NCI-H2081 (cell line): ENCODE measurements at places on chromosomes 7 and 10.

- DNase-seq = no peak
These were observed 214.5 kb downstream of the TWIST1 start for GRCh38 chr7:18902892-18903291.

DNA sequence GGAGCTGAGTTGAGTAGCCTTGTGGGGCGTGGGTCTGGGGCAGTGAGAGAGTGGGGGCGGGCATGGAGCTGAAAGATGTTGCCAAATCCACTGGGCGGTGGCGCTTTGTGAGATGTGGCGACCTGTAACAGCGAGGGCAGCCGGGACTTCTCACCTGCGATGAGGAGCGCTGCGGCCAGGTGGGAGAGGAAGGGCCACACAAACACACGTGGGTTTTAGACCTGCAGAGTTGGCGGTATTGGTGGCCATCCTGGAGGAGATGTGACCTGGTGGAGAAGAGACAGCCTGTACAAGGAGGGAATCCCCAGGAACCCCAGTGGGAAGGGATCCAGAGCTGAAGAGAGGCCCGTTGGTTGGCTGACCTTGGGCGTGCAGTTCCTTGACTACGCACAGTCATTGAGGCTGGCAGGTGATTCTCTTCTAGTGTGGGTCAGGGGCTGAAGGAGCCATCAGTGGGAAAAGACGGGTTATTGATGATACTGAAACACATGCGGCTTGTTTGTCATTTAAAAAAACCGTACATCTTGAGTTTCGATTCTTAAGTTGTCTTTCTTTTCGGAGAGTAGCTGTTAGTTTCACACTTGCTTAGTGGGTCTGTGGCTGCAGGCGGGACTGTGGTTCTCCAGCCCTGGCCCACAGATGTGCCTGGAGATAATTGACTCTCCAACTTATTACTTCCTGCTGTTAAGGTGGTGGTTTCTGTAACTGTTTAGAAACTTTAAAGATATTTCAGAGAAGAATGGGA lies 2.4 kb downstream of the CHST12 start:
- DNase-seq = no peak

GRCh38 chr7:97373736-97374135 lies 256.2 kb downstream of the SDHAF3 start:
- DNase-seq = no peak

DNA sequence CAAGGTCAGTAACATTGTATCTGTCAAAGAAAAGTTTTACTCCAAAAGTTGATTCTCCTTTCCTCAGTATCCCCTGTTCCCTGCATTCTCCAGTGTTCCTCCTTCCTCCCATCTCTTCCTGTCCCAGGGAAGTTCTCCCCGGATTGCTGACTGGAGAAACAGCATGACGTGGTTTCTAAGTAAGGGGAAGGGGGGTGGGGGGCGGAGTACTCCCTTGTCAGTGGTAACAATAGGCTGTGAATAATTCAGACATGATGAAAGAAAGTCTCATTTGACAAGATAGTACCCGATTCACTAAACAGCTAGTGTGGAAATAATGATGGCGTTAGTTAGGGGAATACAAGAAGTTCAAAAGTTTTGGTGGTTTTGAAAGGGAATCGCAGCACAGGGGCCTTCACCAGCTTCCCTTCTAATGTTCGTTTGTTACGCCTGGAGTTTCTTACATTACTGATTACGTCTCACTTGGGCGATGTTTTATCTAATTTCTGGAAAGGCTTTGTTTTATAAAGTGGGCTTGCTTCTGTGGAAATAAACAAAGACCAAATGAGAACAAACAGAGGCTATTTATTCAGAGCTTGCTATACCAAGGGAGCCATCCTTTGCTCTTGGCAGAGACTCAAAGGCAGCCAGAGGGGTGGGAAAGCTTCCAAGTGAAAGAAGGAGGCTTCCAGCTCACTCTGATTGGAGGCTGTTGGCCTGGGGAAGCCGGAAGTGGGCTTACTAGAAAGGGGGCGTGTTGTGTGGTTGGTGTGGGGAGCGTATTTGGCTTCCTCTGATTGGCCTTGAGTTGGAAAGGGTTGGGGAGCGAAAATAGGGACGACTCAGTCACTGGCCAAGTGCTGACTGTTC lies 453.7 kb downstream of the SDK1 start:
- DNase-seq = peak; percentile 98

GRCh38 chr10:2244471-2244870 lies 507.1 kb upstream of the ADARB2 start:
- DNase-seq = no peak

GRCh38 chr10:71801361-71801760 lies 28.0 kb upstream of the VSIR start:
- DNase-seq = no peak

- peak; percentile 72 for DNase-seq
These were observed 299.8 kb downstream of the HGF start for GRCh38 chr7:81469869-81470723.

DNA sequence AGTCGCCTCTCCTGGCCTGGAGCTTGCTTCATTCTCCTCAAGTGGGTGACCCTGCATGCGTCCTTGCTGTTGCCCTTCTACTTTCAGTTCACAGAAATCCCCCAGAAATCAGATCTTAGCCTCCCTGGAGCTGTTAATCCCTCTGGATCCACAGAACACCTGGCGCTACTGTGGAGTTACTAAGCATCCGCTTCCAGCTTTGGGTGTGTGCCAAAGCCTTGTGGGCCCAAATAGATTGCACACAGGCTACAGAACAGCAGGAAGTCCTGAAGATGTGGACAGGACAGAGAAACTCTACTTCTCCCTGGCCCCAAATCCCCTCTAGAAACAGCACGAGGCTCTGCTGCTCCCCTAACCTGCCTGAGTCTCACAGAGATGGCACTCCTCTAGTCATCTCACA lies 36.6 kb upstream of the PDLIM1 start:
- DNase-seq = peak; percentile 85

- no peak for DNase-seq
These were observed 19.4 kb downstream of the CCDC126 start for GRCh38 chr7:23616593-23616992.

- no peak for DNase-seq
These were observed 320.3 kb downstream of the SFMBT2 start for GRCh38 chr10:7090529-7090928.

- DNase-seq = no peak
These were observed 403.7 kb downstream of the GALNT17 start for GRCh38 chr7:71535616-71536015.

- no peak for DNase-seq
These were observed 18.7 kb downstream of the HERPUD2 start for GRCh38 chr7:35676211-35676610.

DNA sequence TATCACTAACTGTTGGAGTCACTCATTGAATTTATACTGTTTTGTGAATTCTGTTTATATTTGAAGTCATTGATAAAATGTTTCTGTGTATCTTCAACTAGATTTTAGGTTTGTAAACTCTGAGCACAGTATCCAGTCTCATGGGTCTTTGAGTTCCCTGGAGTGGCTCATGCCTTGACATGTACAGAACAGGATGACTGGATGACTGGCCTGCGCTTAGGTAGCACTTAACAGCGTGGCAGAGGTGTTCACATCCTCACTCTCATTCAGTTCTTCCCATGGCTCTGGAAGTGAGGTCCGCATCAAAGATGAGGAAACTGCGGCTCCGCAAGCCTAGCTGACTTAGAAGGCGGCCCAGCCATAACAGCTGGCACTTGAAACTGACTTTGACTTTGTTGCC lies 576.9 kb downstream of the SUGCT start:
- no peak for DNase-seq

GRCh38 chr7:80640846-80641245 lies 2.4 kb downstream of the CD36 start:
- DNase-seq = no peak

DNA sequence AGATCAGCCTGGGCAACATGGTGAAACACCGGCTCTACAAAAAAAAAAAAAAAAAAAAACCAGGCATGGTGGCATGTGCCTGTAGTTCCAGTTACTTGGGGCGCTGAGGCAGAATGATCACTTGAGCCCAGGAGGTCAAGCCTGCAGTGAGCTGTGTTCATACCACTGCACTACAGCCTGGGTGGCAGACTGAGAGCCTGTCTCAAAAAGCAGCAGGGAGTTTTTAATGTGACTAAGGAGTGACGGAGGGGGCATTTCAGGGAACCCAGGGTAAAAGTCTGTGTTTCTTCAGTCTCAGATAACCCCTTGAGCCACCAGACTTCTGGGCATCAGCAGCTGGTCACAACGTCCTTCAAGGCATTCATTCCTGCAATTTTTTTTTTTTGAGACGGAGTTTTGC lies 2.2 kb upstream of the C10orf95 start:
- DNase-seq = no peak

- no peak for DNase-seq
These were observed 637.7 kb downstream of the ZNF716 start for GRCh38 chr7:58087536-58088190.

- peak; percentile 91 for DNase-seq
These were observed 36.2 kb downstream of the FKBP6 start for GRCh38 chr7:73364006-73364728.

DNA sequence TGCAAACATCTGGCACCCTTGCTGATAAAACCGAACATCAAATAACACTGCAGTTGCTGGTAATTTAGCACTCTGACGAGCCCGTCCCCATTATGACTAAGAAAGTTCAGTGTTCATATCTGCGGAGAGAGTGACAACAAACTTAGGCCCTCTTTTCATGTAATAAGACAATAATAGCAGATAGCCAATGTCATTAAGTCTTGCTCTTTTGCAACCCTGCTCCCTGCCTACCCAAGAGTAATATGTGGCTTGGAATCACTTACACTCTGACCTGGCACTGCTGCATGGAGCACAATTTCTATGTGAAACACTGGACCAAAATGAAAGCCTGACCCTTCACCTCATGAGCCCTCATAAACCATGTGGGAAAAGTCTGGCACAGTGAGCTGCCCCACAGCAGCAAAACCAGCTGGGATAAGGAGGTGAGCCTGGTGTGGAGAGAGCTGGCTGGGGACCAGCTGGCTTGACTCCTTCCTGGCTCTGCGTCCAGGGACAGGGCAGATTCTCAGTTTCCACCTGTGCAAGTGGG lies 86.5 kb downstream of the HIPK2 start:
- peak; percentile 76 for DNase-seq

GRCh38 chr10:70559861-70560260 lies 42.7 kb downstream of the PRF1 start:
- no peak for DNase-seq

- no peak for DNase-seq
These were observed 37.4 kb downstream of the LRRC72 start for GRCh38 chr7:16564023-16564380.

GRCh38 chr7:143012409-143012808 lies 14.5 kb downstream of the OR9A2 start:
- DNase-seq = no peak

DNA sequence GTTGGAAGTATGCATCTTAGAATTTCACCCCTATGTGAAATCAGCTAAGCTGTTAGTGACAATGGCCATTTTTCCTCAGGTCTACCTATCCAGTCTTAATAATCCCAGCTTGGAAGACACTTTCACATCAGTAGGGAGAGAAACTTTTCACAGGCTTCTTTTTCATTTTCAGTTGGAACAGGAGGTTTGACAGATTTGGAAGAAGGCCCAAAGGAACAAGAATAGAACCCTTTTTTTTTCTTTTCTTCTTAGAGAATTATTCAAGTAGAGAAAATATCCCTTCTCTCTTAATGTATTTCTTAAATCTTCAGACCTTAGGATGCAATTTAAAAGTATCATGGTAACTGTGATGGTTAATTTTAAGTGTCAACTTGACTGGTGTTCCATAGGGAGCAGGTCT lies 410.5 kb upstream of the C7orf33 start:
- no peak for DNase-seq

DNA sequence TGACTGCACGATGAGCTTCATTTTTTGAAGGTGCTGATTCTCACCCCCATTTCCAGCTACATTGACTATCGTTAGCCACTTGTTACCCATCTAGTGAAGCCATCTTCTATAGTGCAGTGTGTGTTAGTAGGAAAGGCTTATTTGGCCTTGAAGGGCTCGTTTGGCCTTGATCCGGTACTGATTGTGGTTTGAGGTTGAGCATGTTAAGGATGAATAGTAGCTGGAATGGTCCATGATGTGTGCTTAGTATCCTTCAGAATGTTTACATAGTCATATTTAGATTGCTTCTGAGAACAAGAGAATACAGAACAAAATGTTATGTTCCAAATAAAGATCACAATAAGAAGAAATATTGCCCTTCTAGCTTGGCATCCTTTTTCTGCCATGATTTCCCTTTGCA lies 591.5 kb downstream of the AUTS2 start:
- DNase-seq = no peak

DNA sequence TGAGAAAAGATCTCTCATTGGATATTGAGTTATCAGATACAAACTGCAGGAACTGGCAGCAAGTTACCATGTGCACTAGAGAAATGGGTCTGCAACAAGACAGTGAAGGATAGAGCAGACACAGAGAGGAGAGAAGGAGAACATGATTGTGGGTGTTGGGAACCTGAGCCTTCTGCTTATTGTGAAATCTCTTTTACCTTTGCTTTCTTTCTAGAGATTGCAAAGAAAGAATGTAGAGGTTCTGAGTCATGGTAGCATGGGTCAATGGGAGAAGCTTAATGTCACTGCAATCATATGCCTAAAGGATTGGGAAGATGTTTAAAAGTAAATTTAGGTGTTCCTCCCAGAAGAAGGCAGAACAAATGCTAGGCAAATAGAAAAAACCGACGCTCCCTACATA lies 821.4 kb downstream of the CCSER2 start:
- DNase-seq = no peak

GRCh38 chr10:34526758-34527730 lies 288.1 kb downstream of the PARD3 start:
- no peak for DNase-seq

- DNase-seq = peak; percentile 97
These were observed 42.5 kb upstream of the KMT2E start for GRCh38 chr7:104971290-104972071.

DNA sequence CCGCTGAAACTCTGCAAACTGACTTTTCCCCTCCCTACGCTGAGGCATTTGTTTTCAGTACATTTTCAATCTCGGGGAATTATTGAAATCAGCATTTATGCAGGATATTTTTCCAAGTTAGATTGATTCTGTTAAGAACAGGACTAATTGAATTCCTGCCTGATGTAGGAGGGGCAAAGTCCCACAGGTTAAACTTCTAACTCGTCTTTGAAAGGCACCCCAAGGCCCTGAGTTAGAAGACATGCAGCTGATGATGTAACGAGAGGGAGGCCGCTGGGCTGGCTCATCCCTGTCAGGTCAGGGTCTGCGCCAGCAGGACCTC lies 253.1 kb downstream of the CELF2 start:
- no peak for DNase-seq

GRCh38 chr7:154844955-154845354 lies 158.0 kb downstream of the PAXIP1 start:
- DNase-seq = no peak

GRCh38 chr7:19617901-19618300 lies 90.9 kb downstream of the POLR1F start:
- DNase-seq = no peak
